ENCODE measurements at places on chromosomes 4 and X. TPM values are rescaled to one million over a fixed set of nuclear protein-coding genes. Genes with fewer than 3 reads are reported as not detected.

GRCh38 chr4:155639704-155640523 is 26.7 kb upstream of the GUCY1A1 start:
- DNase-seq = no peak

- DNase-seq = no peak
These were observed 247.8 kb downstream of the ADGRL3 start for GRCh38 chr4:61447918-61448317.

- peak; percentile 69 for DNase-seq
These were observed 5.8 kb upstream of the CDKN2AIP start for GRCh38 chr4:183438458-183439113.

DNA sequence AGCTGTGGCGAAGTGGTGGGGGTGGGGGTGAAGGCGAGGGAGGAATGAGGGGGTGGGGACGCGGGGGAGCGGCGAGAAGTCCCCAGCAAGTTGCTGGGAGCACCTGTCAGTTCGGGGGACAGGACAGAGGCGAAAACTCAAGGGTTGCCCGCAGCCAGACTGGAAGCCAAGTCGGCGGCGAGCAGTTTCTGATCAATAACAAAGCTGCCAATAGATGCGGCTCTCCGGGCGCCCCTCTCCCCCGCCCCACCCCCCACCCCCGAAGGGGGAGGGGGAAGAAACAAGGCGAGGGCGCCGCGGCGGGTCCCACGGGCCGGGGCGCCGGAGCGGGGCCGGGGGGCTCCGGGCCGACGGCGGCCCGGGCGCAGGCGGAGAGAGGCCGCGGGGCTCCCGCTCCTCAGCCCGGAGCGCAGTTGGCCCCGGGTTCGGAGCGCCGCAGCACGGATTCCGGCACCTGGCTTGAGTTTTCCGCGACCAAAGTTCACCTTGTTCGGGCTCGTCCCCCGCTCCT is 379 bp downstream of the PDGFC start:
- DNase-seq = peak; percentile 26

- DNase-seq = no peak
These were observed 132.6 kb upstream of the SLIT2 start for GRCh38 chr4:20119141-20119540.

- no peak for DNase-seq
These were observed 1008.0 kb downstream of the RAPGEF2 start for GRCh38 chr4:160110891-160111290.

DNA sequence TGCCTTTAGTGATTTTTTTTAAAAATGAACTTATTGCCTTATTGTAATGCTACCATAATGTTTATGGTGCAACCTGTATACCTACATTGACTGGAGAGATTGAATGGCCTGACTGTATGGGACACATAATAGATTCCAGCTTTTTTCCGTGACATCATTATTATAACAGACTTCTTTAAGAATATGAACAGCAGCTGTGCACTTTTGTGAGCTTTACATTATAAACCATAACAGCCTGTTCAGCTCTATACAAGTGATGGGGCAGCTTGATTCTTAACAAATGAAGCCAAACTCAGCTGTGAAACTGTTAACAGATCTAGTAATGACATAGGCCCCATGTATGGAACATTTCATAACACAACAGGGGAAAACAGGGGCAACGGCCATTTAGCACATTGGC is 187.0 kb downstream of the BMPR1B start:
- DNase-seq = no peak

GRCh38 chrX:72272868-72273267 is 4.2 kb downstream of the RPS4X start:
- no peak for DNase-seq

GRCh38 chr4:73187325-73187724 is 71.3 kb downstream of the ANKRD17 start:
- DNase-seq = no peak

- no peak for DNase-seq
These were observed 8.9 kb downstream of the PSAPL1 start for GRCh38 chr4:7425591-7426468.

DNA sequence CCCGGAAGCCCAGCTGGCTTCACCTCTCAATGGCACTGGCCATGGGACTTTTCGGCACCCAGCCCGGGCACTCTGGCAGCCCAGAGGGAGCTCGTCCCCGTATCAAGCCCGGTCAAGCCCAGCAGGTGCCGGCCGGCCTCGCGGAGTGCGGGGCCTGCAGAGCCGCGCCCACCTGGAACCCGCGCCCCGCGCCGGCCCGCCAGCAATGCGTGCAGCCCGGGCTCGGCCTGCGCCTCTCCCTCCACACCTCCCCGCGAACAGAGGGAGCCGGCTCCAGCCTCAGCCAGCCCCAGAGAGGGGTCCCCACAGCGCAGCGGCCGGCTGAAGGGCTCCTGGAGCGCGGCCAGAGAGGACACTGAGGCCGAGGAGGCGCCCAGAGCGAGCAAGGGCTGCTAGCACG is 133.6 kb upstream of the FRG1 start:
- DNase-seq = no peak

DNA sequence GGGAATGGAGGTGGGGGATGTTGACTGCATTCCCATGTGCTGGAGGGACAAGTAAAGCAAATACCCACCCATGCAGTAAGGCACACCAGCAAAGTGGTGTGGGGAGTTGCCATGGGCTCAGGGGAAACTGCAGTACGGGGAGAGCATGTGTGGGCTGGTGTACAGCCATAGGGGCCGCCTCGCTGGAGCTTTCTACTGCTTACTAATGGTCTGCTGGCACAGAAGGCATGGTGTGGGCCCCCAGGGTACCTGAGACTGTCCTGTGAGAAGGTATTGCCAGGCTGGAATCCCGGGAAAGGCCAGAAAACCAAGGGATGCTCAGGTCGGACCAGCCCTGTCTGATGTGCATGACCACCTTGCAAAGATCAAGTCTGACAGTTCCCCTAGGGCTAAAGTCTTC is 199.1 kb downstream of the ARHGEF9 start:
- no peak for DNase-seq

DNA sequence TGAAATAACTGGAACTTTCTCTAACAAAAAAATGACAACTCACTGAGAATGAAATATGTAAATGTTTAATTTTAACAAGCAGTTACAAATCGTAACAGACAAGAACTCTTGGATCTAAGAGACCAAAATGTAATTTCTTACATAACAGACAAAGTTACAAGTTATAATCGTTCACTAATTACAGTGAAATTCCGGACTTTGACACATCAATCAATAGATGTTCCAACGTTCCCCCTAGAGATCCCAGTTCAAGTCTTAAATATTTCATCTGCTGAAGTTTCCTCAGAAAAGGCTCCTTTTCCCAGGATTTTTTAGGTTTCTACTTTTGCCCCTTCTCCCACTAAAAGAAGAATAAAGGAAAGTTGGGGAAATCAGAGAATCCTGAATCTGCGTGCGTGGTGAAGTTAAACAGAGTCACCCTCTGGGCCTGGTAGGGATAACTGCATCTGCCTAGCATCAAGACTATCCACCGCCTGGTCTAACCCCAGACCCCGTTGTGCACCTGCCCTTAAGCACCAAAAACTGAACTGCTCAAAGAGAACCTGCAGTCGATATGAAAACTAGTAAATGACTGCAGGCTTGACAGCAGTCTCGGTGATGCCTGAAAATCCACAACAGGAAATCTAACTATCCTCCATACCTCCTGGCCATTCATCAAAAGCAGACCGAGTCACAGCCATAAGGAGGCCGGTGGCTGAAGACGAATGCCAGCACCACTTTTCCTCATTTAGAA is 2.3 kb downstream of the IRF2 start:
- DNase-seq = no peak

Gene MAGEA2B
- not detected for total RNA-seq

Gene ZNF711
- 2.6 TPM for total RNA-seq

Gene ARHGEF6
- total RNA-seq = 18.9 TPM

Gene DMRTC1
- not detected for total RNA-seq

Gene FABP2
- total RNA-seq = not detected

Measured in mucosa of gallbladder (tissue), 1 donor.